GM12864 (cell line): ENCODE measurements at places on chromosomes 6 and 20.

- no peak for DNase-seq
Measured at GRCh38 chr20:22586645-22587310, 2.4 kb upstream of the FOXA2 start.

DNA sequence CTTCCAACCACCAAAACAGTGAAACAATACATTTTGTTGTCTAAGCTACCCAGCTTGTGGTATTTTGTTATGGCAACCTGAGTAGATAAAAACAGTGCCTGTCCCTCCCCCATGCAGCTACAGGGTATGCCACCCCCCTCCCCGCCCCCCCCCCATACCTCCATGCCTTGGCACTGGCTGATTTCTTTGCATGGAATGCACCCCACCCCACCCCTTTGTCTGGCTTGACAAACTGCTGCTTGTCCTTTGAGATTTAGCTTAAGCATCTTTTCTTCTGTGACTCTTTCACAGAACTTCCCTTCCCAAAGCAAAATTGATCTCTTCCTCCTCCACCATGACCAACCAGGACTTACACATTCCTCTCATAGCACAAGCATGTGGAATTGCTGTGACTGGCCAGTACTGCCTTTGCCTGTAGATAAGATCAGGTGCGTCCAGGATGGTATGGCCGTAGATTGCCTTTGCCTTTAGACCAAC, 64.6 kb upstream of the ADGRF1 start:
- DNase-seq = no peak

DNA sequence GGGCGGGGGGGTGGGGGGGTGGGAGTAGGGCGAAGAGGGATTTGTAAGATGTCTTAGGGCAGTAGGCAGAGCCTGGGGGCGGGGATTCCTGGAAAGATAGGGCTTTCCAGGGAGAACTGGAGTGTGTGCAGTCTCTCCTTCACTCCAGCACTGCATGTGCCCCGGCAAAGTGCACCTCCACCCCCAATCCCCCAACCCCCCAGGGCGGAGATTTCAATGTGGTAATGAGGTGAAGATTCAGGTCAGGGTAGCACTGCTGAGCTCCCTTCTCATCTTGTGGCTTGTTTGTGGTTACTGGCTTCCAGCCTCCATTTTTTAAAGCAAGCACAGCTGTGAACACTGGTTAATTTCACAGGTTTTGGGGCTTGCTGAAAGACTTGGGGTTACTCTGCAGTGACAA, 5.9 kb downstream of the TMEM239 start:
- no peak for DNase-seq

- DNase-seq = no peak
Measured at GRCh38 chr20:57332105-57333089, 2.8 kb downstream of the SPO11 start.

DNA sequence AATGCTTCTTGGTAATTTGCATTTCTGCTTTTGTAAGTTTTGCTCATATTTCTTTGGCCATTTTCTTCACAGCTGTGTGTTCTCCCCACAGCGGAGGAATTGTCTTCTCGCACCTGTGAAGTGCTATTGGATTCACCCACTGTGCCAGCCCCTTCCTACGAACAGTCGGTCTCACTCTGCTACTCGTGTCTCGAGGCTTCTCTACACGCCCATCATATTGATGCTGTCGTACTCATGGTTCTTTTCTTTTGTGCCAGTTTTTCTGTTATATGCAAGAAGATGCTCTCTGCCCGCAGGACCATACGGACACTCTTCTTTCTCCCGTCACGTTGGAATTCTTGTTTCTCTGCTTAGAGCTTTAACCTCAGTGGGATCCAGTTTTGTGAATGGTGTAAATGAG, 200.3 kb downstream of the DLL1 start:
- DNase-seq = no peak

GRCh38 chr6:36893976-36894932, 8.5 kb downstream of the C6orf89 start:
- DNase-seq = no peak

DNA sequence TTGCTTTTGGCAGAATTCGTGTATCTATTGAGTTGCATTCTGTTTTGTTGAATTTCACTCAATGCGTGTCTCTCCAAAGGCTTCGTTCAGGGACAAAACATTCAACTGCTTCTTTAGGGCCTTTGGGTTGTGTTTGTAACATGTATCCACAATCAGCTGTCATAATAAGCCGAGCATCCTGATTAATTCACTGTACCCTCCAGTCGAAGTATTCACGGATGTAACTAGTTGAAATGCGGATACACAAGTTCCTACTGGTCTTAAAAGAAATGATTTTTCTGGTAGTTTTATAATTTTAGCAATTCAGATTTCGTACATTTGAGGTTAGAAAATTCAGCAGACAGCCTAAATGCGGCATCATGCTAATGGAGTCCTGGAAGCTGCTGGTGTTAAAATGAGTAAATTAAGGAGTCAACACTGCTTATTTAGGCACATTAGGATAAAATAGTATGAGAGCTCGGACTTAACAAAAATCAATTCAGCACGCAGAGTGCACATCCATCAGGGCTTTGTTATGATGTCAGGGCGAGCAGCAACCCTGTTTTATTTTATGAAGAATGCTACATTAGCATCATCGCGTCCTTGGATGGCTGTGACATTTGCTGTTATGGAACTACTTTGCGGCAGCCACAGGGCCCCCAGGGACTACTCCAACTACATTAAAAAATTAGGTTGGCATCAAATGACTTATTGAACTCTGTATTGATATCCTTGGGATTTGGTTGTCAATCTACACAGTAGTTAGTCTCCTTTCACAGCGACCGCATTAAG, 489.3 kb upstream of the FLRT3 start:
- no peak for DNase-seq

DNA sequence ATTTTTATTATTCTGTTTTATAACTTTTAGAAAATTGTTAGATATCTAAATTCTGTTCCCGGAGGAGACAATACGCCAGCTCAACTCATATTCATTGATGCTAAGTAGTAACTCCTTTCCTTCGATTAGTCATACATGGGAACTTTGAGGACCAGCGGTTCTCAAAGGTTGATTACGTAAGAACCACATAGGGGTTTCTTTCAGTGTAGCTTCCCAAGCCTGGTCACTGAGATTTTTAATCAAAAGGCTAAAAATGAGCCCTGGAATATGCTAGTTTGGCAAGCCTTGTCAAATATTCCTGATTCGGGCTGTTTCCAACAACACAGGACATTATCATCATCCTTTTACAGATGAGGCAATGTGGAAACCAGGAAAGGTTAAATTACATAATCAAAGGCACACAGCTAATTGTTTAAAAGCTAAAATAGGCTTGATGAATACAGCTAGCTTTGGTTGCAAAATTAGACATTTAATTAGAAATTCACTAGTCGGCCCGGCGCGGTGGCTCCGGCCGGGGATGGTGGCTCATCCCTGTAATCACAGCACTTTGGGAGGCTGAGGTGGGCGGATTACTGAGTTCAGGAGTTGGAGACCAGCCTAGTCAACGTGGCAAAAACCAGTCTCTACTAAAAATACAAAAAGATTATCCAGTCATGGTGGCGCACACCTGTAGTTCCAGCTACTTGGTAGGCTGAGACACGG, 14.6 kb upstream of the MEI4 start:
- no peak for DNase-seq

DNA sequence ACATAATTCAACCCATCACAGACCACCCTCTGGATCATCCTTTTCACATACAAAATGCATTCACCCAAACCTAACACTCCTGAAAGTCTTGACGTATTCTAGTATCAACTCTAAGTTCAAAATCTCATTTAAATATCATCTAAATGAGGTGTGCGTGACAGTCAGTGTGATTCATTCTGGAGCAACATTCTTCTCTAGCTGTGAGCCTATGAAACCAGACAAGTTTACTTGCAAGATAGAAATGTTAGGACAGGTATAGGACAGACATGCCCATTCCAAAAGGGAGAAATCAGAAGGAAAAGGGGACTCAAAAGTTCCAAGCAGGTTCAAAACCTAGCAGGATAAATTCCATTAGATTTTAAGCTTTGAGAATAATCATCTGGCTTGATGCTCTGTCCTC, 329.7 kb downstream of the CD83 start:
- no peak for DNase-seq

DNA sequence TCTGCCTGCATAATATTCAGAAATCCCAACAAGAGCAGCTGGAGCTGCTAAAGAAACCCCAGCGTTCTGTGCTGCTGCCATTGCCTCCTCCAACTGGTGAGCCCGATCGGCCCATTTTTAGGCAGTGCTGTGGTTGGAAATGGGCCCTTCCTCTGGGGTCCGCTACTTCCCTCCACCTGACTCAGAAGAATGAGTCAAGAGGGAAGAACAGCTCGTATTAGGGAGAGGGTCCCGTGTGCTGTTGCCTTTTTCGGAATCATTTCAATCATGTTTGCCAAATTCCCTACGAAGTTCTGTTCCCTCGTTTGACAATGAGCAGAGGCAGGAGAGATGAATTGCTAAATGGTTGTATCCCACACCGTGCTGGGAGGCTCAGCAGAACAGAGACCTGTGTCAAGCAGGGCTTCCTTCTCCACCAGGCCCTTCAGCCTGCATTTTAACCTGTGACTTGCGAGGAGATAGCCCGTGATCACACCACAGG, 38.4 kb downstream of the THBS2 start:
- no peak for DNase-seq

DNA sequence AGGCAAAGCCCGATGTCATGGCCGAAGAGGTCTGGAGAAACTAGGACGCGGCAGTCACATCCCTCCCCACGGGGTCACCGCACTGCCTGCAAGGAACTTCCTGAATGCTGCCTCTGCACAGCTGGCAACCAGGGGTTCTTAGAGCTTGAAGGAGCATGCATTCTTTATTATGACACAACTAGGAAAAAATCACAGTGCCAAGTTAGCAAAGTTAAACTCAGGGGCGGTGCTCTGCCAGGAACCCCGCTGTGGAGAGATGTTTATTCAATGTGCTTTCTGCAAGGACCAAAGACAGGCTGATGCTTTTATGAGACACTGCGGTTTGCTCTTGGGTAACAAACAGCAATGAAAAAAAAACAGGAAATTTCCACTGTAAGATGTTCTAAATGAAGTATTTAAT, 287.3 kb upstream of the FOXQ1 start:
- DNase-seq = no peak

DNA sequence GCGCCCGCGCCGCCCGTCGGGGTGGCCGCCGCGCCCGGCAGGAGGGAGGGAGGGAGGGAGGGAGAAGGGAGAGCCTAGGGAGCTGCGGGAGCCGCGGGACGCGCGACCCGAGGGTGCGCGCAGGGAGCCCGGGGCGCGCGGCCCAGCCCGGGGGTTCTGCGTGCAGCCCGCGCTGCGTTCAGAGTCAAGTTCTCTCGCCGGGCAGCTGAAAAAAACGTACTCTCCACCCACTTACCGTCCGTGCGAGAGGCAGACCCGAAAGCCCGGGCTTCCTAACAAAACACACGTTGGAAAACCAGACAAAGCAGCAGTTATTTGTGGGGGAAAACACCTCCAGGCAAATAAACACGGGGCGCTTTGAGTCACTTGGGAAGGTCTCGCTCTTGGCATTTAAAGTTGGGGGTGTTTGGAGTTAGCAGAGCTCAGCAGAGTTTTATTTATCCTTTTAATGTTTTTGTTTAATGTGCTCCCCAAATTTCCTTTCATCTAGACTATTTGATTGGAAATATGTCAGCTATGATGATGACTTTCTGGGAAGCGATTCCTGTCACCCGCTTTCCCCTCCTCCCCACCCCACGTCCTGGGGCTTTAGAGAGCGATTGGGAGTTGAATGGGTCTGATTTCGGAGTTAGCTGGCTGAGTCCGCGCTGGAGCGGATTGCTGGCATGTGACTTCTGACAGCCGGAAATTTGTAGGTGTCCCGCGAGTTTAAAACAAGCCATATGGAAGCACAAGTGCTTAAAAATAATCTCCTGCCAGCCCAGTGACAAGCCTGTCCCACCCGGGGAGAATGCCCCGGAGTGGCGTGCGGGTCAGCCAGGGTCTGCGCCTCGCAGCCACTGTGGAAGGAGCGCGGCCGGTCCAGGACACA, 1.1 kb downstream of the ESR1 start:
- no peak for DNase-seq

DNA sequence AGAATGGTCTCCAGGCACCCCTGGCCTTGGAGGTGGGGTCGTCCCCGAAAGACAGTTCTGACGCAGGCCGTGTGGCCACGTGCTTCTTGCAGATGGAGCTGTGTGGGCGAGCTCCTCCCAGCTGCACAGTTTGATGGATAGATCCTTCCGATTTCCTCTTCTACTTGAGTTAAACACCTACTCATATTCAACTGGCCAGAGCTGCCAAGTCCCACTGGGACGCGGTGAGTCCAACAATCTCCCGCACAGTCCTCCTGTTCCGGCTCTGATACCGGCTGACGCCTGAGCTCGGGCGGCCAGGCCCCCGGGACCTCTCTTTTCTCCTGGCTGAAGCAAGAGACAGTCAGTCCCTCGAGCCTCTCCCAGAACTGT, 57.9 kb upstream of the DACT2 start:
- DNase-seq = no peak

DNA sequence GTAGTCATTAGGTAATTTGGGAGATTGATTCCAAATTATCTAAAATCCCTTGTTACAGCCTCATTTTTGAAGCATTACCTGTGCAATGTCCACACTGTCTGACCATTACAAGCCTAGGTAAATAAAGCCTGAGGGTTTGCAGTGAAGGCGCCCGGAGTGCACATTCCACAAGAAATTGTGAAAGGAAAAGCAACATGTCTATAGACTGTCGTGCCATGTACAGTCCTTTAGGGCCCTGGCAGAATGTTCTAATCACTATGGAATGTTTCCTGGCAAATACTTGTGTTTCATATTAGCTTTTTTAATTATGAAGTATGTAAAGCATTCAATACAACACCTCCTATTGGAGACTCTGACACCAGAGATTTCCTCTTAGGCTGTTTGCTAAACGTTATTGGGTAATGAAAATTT, 28.9 kb downstream of the PREP start:
- no peak for DNase-seq

DNA sequence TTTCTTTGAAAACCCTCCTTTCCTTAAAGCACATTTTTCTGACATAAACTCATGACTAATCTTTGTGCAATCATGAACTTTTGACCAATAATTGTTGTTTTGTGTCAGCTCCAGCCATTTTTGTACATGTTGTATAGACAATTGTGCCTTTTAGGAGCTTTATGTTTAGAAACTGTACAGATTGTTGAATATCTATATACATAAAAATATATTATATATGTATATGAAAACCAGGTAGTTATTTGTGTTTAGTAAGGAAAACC, 125.7 kb upstream of the EDN1 start:
- DNase-seq = no peak
